ENCODE measurements at places on chromosomes 12 and 14.

DNA sequence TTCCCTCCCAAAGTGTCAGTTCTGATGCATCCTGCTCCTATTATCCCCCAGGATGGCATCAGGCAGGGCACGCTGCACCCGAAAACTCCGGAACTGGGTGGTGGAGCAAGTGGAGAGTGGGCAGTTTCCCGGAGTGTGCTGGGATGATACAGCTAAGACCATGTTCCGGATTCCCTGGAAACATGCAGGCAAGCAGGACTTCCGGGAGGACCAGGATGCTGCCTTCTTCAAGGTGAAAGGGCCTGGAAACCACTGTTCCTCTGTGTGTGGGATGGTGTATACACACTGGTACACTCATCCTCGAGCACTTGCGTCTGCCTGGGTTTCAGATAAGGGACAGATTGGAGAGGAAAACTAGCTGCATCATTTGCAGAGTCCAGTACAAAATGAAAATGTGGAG lies 1.0 kb downstream of the IRF9 start:
- peak; percentile 40 for DNase-seq

- peak; percentile 72 for DNase-seq
These were observed 9.3 kb downstream of the GALNT9 start for GRCh38 chr12:132319991-132320570.

DNA sequence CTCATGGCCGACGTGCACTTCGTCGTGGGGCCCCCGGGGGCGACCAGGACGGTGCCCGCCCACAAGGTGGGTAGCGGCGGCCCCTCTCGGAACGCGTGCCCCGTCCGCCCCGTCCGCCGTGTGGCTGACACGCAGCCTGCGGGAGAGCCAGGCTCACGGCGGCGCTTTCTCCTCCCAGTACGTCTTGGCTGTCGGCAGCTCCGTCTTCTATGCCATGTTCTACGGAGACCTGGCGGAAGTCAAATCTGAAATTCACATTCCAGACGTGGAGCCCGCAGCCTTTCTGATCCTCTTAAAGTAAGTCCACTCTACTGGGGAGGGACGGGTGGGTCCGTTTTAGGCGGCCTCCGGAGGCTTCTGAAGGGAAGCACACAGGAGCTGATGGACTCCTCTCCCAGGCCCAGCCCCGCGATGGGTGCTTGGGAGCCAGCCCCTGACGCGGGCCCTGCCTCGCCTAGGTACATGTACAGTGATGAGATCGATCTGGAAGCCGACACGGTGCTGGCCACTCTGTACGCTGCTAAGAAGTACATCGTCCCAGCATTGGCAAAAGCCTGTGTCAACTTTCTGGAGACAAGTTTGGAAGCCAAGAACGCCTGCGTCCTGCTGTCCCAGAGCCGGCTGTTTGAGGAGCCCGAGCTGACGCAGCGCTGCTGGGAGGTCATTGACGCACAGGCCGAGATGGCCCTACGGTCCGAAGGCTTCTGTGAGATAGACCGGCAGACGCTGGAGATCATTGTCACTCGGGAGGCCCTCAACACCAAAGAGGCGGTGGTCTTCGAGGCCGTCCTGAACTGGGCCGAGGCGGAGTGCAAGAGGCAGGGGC lies 1.1 kb downstream of the BTBD6 start:
- no peak for DNase-seq

- DNase-seq, result no peak
These were observed 58.1 kb downstream of the STAB2 start for GRCh38 chr12:103645202-103645601.

GRCh38 chr12:115140981-115141655 lies 457.1 kb upstream of the TBX3 start:
- DNase-seq, result no peak

DNA sequence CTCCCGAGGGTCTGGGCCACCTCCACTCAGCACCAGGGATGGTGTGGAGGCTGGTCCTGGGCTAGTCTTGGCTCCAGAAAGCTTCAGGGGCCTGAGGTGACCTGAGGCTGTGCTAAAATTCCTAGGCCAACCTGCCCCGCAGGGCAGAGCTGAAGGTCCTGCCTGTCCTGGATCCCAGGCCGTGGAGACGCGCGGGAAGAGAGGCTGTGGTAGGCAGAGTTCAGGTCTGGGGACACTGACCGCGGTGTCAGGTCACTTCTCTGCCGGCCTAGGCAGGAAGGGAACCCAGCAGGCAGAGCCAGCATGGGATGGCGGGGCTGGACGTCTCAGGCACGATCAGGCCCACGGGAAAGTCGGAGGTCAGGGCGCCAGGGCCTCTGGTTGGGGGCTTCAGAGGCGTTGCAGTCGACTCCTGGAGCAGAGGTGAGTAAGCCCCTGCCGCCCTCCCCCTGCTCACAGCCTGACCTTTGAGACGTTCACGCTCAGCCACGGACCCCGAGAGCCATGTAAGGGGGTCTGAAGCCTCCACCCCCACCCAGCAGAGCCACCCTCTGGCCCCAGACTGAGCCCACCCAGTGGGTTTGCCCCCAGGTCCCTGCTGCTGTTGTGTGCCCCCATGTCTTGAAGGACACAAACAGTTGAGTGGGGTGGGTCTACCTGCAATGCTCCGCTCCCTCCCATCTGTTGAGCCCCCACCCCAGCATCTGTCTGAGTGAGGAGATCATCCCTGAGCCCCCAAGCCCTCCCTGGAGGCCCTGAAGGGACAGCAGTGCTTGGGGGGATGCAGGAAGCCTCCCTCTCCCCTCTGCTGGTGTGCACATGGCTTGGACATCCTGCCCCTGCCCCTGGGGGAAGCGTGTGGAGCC lies 142.7 kb downstream of the KIF26A start:
- DNase-seq, result peak; percentile 81

Data from chondrocyte (in vitro differentiated cells).